ENCODE measurements at places on chromosomes 5 and 9.

- peaks cover 2% of the 10 kb centered on the region for H3K27me3 ChIP-seq
- no peak for DNase-seq
- peaks cover 15% of the 10 kb centered on the region for H3K4me1 ChIP-seq
- no peak overlapping the region for H3K4me3 ChIP-seq
- no peak overlapping the region for H3K27ac ChIP-seq
Observed at GRCh38 chr9:75912951-75913350, 22.5 kb downstream of the PCSK5 start.

DNA sequence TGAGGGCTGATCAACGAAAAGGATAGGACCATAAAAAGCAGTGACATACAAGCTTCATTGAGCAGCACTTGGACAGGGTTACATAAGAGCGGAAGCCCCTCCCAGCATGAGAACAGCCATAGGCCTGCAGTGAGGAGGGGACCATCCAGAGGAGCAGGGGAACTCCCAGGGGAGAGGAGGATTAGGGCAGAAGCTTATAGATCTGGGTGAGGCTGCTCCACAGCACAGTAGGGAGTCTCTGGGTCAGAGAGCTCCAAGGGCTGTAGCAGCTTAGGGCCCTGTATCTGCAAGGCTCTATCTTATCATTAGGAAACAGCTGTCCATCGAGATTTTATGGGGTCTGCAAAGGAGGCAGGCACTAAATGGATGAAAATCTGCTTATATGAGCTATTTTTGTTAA is 186.6 kb downstream of the DOCK8 start:
- H3K36me3 ChIP-seq: peaks cover 3% of the 10 kb centered on the region
- peaks cover 39% of the 10 kb centered on the region for H3K4me1 ChIP-seq
- H3K27ac ChIP-seq: no peak overlapping the region
- no peak overlapping the region for H3K4me3 ChIP-seq

GRCh38 chr9:107065549-107065948 is 202.6 kb downstream of the ZNF462 start:
- DNase-seq: no peak
- no peak overlapping the region for H3K4me3 ChIP-seq
- H3K27me3 ChIP-seq: no peaks in the 10 kb centered on the region
- H3K27ac ChIP-seq: no peak overlapping the region
- H3K4me1 ChIP-seq: no peaks in the 10 kb centered on the region
- no peaks in the 10 kb centered on the region for H3K36me3 ChIP-seq

DNA sequence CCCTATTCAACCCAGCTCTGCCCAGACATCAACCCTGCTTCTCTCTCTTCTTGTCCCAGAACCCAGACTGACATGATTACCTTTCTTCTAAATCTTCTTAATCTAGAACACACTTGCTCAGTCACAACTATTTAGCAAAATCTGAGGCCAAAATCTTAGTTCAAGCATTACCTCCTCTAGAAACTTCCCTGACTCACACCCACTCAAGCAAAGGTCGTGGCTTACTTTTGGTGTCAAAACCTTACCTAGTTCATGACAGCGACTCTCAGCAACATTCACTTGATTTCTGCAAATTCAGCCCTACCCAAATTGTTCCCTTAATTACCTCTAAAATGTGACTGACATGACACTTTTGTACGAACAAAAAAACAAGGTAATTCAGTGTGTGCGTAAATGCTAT is 130.2 kb downstream of the TLE1 start:
- H3K4me3 ChIP-seq: no peak overlapping the region
- H3K4me1 ChIP-seq: peaks cover 38% of the 10 kb centered on the region
- no peak for DNase-seq
- peak overlapping the region; percentile 61 for H3K27ac ChIP-seq
- H3K27me3 ChIP-seq: peaks cover 3% of the 10 kb centered on the region
- H3K36me3 ChIP-seq: no peaks in the 10 kb centered on the region

DNA sequence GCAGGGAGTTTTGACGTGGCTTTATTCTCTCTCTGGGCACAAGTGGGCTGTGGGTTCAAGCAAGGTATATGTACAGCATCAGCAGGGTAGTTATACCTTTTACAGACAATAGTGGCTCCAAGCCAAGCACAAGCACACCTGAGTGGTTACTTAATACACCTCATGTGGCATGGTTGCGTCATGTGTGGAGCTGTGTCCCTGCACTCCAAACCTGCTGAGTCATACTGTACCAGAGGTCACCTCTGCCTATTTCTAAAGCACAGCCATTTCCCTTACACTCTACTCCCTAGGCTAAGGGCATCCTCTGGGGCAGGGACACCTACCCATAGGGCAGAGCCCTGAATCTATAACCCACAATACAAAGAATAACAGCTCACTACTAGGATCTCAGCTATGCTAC is 147.3 kb downstream of the OSTF1 start:
- H3K27ac ChIP-seq: no peak overlapping the region
- H3K4me3 ChIP-seq: no peak overlapping the region
- peaks cover 2% of the 10 kb centered on the region for H3K36me3 ChIP-seq
- no peak for DNase-seq

DNA sequence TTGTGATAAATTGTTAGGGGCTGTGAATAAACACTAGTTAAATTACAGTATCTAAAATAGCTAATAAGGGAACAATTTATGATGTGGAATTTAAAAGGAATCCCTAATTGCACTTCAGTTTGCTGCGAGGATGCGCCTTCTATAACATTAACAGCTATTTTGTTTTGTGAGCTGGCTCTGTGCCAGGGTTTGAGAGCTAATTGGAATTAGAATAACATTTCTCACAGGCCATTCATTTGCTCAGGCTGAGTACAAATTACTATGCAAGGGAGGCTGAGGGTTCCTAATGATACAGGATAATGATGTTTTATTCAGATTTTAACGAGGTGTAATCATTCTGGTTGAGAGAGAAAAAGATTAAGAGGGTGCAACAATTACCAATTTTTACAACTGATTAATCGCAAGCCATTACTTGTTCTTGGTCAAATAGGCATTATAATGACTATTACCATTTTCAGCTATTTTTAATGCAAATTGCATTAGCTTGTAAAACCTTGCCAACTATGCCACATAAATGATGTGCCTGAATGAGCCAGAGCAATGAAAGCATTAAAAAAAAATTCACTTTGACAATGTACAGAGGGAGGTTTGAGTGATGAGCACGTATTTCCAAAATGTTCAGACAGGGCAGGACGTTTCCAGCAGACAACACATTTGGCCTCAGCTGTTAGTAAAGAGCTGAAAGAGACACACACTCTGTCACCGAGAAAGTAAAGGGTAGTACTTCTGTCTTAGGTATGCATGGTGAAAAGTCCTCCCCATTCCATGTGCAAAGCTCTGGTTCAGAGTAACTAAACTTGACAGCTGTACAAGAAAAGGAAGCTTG is 576.5 kb downstream of the TLE1 start:
- H3K27ac ChIP-seq: no peak overlapping the region
- no peaks in the 10 kb centered on the region for H3K27me3 ChIP-seq
- H3K4me1 ChIP-seq: peaks cover 46% of the 10 kb centered on the region

- DNase-seq: no peak
- peak overlapping the region; percentile 52 for H3K4me3 ChIP-seq
- H3K27ac ChIP-seq: no peak overlapping the region
- H3K36me3 ChIP-seq: no peaks in the 10 kb centered on the region
Observed at GRCh38 chr9:124018730-124019697, 7.4 kb downstream of the LHX2 start.

- no peak for DNase-seq
- peak overlapping the region; percentile 50 for H3K27ac ChIP-seq
- H3K27me3 ChIP-seq: no peaks in the 10 kb centered on the region
- no peak overlapping the region for H3K4me3 ChIP-seq
- H3K4me1 ChIP-seq: peaks cover 26% of the 10 kb centered on the region
Observed at GRCh38 chr5:39648848-39649227, 224.1 kb upstream of the DAB2 start.

DNA sequence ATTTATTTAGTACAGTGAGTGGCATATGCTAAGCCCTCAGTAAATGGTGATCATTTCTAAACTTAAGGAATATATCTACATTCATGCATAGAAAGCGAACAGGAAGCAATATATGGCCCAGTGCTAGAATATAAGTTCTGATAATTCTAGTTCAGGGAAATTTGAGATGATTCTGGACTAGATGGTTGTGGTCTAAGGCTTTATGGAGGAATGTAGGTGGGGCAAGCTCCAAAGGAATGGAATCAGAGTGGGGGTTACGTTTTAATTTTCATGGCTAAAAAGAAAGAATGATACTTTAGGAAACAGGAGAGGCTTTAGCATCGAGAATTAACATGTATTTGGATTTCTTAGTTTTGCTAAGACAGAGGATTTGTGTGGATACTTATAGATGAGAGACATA is 56.1 kb downstream of the MTREX start:
- H3K4me1 ChIP-seq: peaks cover 2% of the 10 kb centered on the region
- H3K36me3 ChIP-seq: peaks cover 24% of the 10 kb centered on the region
- H3K27me3 ChIP-seq: no peaks in the 10 kb centered on the region
- DNase-seq: no peak
- no peak overlapping the region for H3K4me3 ChIP-seq

GRCh38 chr9:91896097-91896496 is 53.9 kb downstream of the ROR2 start:
- no peak for DNase-seq
- H3K4me1 ChIP-seq: peaks cover 57% of the 10 kb centered on the region
- no peaks in the 10 kb centered on the region for H3K36me3 ChIP-seq
- H3K27me3 ChIP-seq: no peaks in the 10 kb centered on the region

- H3K4me3 ChIP-seq: no peak overlapping the region
- H3K27ac ChIP-seq: no peak overlapping the region
- no peaks in the 10 kb centered on the region for H3K36me3 ChIP-seq
- DNase-seq: no peak
- peaks cover 2% of the 10 kb centered on the region for H3K27me3 ChIP-seq
Observed at GRCh38 chr5:156124708-156125107, 202.3 kb upstream of the SGCD start.

DNA sequence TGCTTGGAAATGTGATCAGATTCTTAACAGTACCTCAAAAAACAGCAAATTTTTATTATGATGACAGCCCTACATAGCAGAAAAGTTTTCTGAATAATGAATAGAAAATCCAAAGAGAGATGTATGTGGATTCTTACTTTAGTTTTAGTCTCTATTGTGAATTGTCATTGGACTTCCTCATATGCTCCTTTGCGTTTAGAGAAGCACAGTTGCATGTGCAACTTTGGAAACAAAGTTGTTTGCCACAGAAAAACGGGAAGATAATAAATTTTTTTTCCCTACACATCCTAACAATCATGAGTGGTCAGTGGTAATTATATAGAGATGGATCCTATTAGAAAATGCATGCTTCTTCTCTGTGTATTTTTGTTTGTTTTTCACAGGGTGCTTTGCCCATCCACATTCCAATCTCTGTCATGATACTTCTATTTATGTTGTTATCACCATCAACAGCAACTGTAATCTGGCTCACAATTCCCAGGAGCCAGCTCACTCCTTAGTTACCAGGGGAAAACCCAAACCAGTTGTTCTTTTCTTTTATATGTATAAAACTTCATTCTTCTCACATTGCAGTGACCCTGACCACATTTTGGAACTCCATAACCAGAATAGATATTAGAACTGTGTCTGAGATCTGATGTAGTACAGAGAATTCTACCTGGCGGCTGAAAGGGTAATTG is 118.7 kb downstream of the NDUFS4 start:
- peaks cover 2% of the 10 kb centered on the region for H3K4me1 ChIP-seq
- H3K4me3 ChIP-seq: no peak overlapping the region
- DNase-seq: no peak
- no peaks in the 10 kb centered on the region for H3K27me3 ChIP-seq
- no peak overlapping the region for H3K27ac ChIP-seq

DNA sequence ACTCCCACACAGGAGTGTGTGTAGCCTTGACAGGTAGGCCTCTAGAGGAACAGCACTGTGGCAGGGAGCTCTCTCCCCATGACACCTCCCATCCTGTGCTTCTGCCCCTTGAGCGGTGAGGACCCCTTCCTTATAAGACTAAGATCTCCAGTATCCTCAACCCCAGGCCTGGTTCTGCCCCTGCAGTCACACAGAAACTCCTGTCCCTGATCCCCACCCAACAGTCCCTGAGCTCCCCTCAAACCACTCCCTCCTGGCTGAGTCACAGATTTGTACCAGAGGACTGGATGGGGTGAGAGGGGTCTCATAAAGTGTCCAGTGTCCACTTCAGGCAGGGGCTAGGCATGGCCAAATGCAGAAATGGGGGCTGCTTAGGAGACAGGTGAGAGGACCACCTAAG is 47.8 kb upstream of the CDKN2AIPNL start:
- H3K27ac ChIP-seq: no peak overlapping the region
- no peaks in the 10 kb centered on the region for H3K27me3 ChIP-seq
- no peak for DNase-seq
- peaks cover 39% of the 10 kb centered on the region for H3K4me1 ChIP-seq

DNA sequence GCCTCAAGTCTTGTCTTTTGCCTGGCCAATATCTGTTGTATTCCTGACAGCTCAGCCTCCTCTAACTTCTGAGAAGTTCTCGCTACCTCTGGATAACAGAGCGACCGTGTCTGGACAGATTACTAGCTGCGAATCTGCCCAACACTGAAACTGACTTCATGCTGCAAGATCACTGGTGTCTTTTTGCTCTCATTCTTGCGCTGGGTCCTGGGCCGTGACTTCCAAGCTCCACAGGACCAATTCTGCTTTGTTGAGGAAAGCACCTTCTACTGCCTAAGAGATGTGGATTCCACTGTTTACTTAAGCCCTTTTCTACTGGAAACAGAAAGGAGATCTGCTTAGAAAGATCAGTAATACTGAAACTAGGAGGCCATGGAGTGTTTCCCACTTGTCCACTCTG is 978.8 kb upstream of the DMAC1 start:
- DNase-seq: no peak
- H3K27ac ChIP-seq: peak overlapping the region; percentile 74
- H3K27me3 ChIP-seq: no peaks in the 10 kb centered on the region
- H3K36me3 ChIP-seq: no peaks in the 10 kb centered on the region
- peaks cover 37% of the 10 kb centered on the region for H3K4me1 ChIP-seq

DNA sequence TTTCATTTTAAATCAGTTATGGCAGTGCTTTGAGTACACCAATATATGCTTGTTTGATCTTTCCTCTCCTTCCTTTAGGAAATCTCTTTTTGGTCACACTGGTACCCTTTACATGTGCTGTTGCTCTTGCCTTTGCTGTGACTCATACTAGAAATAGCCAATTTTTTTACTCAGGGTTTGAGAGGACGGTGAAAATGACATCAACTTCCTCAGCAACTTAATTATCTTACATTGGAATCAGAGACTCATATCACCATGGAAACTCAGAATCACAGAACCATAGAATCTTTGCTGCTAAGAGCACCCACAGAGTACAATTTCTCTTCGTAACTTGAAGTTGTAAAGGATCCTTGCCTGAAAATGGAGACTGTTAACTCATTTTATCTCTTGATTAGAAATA is 13.8 kb upstream of the ZNF300 start:
- no peak overlapping the region for H3K27ac ChIP-seq
- H3K4me1 ChIP-seq: no peaks in the 10 kb centered on the region
- no peak overlapping the region for H3K4me3 ChIP-seq
